ENCODE measurements at places on chromosomes 13 and 19.

GRCh38 chr13:34207872-34208271, 389.9 kb downstream of the RFC3 start:
- DNase-seq, result no peak

- DNase-seq, result no peak
Observed at GRCh38 chr13:73935991-73936390, 198.2 kb downstream of the KLF12 start.

DNA sequence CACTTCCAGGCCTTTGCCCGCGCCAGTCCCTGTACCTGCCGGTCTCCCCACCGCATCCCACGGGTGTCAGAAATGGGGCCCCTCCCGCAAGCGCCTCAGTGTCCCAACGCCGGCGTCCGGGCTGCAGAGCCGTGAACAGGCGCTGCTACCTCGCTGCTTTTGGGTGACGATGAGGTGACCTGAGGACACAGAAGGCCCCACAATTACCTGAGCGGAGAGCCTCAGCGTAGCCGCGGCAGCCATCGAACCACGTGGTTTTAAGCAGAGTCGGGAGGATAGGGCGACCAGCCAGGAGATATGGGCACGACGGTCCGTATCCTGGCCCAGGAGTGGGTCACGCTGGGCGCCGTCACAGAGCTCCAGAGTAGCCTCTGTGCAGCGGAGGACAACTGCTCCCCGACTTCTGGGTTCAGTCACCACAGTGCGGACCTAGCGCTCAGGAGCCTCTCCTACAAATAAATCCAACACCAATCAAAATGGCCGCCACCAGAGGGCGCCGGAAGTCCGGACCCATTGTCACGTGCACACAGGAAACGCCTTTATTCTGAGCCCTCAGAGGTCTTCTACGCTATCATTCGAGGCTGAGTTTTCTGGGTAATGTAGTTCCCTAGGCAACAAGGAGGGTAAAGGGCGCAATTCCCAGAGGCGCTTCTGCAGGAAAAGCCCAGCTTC, at the start of gene ZNF814:
ZNF814 (minus strand) TSS at position 478 of the 672 bp plus-strand sequence; CDS start at position 243, 235 bp downstream.
- no peak for DNase-seq

GRCh38 chr19:1599460-1599846, 5.8 kb downstream of the UQCR11 start:
- DNase-seq, result no peak

GRCh38 chr19:11064831-11065303, 24.4 kb upstream of the LDLR start:
- DNase-seq, result no peak

GRCh38 chr19:41604831-41605230, 22.0 kb downstream of the CEACAM4 start:
- no peak for DNase-seq

GRCh38 chr19:33316541-33317264, 14.4 kb upstream of the CEBPA start:
- no peak for DNase-seq

DNA sequence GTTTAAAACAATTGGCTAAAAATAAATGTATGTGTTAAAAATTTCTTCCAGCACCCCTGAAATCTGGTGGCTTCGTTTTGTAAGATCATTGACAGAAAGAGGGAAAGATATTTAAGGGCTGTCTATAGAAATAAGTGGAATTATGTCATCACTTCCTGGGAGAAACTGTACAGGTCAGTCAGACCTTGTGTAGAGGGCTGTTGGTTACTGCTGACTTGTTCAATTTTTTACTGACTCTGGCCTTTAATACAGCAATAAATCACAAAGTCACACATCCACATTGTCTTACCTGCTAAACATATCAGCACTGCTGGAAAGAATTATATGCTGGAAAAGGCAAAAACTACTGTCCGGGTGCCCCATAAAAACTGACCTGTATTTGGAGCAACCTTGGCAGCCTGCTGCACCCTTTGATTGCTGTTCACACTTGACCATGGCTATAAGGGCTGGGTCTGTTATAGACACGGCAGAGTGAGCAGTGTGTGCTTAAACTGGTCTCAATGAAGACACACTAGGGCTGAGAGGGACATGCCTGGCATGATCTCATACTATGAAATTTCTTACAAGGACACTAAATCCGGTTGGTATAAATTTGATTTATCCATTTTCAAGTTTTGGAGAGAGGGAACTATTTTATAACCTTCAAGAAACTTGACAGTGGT, 162.1 kb downstream of the NHLRC3 start:
- DNase-seq, result no peak

DNA sequence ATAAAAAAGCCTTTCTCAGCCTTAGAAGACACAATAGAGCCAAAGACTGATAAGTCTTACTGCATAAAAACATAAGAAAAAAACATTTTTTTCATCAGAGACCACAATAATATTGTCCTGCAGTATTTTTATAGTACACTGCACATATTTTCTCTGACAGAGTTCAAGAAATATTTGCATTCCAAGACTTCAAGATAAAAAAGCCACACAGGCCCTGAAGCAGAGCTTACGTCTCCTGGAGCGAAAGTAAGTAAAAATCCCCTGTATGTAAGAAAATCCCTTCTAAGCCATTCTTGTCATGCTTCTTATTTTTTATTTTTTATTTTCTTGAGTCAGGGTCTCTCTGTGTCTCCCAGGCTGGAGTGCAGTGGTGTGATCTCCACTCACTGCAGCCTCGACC, 755.9 kb downstream of the LIG4 start:
- DNase-seq, result no peak

GRCh38 chr13:69458013-69458412, 649.6 kb upstream of the ATXN8OS start:
- no peak for DNase-seq

DNA sequence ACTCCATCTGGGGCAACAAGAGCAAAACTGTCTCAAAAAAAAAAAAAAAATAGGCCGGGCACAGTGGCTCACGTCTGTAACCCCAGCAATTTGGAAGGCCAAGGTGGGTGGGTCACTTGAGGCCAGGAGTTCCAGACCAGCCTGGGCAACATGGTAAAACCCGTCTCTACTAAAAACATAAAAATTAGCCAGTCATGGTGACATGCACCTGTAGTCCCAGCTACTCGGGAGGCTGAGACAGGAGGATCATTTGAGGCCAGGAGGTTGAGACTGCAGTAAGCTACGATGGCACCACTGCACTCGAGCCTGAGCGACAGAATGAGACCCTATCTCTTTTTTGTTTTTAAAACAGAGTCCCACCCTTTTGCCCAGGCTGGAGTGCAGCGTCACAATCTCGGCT, 3.9 kb downstream of the IQCN start:
- no peak for DNase-seq

- no peak for DNase-seq
Observed at GRCh38 chr19:46000491-46001246, 5.4 kb downstream of the CCDC61 start.

DNA sequence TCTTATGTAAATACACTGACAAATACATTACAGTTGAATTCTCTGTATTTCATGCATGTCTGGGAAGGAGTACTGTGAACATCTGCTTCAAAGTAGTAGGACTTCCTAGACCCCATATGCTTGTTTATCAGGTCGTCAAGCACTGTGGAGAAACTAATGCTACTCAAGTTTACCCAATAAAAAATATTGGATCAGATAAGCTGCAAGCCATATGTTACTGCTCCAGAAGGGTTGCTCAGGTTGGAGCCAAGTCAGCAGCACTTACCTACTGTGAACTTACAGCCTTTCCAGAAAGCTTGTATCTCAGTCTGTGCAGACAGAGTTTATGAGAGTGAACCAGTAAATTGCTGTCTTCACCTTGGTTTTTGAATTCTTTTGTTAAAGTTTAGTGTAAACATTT, 36.2 kb downstream of the SLAIN1 start:
- DNase-seq, result no peak

GRCh38 chr13:59954601-59955000, 209.1 kb downstream of the DIAPH3 start:
- peak; percentile 76 for DNase-seq

- DNase-seq, result no peak
Observed at GRCh38 chr13:95181586-95181985, 119.7 kb downstream of the ABCC4 start.

GRCh38 chr13:29362849-29363604, 232.5 kb downstream of the SLC7A1 start:
- DNase-seq, result peak; percentile 29

DNA sequence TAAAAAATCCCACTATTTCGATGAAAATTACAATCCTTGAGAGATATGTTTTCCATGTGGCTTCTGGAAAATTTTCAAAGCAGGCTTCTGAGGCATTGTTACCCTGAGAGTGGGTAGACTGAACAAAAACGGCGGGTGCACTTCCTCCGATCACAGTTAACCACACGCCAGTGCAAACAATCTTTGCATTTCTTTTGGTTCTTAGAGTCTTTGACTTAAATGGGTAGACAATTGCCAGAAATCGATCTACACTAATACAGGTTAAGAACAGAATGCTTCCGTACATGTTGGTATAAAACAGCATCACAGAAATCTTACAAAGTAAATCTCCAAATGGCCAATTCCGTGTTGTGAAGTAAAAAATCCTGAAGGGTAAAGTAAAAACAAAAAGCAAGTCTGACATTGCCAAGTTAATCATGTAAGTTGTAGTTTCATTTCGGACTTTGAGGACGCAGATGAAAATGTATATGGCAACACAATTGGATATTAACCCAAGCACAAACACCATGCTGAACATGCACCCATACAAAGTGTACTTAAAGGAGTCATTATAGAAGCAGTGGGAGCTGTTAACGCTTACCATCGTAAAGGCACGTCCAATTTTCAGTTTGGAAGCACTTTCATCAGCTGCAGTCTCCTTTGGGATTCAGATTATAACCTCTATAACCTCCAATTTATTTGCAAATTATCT, 927 bp downstream of the LPAR6 start:
- peak; percentile 41 for DNase-seq

DNA sequence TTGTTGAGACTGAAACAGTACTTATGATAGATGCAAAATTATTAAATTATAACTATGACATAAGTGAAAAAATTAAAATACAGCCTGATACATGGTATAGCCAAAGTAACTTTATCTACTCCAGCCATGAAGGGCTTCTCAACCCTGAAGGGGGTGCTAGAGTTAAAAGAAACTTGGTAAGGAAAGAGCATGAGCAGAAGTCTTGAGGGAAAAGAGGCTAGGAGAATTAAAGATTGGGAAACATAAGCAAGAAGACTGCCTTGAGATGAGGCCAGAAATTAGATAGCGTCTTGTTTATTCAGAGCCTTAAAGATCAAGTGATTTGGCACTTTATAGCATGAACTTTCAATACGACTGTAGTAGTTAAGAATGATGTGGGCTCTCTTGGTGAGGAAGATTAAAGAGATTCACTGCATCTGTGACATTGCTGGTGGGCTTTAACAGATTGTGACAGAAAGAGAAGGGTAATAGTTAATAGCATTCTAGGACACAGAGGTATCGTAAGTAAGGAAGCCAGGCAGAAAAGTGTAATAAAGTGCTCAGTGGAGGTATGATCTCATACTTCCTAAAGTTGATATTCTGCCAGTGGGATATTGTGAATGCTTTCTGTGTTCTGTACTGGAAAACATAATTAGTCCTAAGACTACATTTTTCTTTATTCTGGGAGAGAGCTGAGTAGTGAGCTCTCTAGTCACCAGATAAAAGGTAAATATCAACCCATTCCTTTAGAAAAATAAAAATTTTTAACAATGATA, 385.4 kb upstream of the PRR20A start:
- DNase-seq, result peak; percentile 4

DNA sequence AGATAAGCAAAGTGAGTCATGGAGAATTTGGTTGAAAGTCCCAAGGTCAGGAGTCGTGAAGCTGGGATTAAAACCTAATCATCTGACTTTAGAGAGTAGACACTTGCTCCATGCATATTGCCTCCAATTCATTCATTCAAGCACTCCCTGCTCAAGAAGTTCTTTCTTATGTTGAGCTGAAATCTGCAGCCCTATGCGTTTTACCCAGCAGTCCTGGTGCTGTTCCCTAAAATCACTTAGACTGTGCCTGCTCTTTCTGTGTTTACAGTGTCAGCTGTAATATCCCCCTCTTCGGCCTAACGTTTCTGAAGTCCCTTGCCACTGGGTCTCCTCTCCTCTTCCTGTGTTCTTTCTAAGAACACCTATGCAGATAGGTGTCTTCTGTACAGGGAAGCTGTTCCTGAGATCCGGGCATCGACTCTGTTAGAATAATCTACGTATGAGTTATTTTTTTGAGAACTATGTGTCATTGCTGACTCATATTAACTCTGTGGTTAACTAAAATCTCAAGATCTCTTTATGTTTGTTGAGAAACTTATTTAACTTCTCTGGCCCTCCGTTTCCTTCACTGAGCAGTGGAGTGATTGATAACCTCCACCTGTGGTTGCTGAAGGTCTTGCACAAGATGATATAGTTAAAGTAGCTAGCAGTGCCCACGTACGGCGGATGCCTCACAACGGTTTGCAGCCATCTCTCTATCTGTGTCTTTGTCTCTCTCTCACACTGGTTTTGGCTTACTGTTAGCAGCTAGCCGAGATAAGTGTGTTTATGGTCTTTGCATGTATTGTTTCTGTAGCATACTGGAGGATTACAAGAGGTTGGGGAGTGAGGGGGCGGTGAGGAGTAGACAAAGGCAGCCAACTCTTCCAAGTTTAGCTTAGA, 4.7 kb downstream of the ALOX5AP start:
- DNase-seq, result no peak

GRCh38 chr13:109010912-109011311, 381.5 kb downstream of the MYO16 start:
- DNase-seq, result peak; percentile 47

DNA sequence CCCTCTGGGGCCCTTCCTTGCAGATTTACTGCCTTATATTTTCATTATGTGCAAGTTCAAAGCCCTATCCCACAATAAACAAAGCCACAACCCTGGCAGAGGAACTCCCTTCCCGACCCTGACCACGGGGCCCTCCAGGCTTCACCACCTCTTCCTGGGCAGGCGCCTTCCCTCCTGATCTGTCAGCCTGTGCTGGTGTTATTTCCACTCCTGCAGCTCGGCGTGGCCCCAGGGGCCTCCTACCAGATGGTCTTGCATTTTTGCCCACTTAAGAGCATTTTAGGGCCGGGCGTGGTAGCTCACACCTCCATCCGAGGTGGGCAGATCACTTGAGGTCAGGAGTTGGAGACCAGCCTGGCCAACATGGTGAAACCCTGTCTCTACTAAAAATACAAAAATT, 22.8 kb downstream of the SLC15A1 start:
- DNase-seq, result no peak

GRCh38 chr19:51422053-51422448, 4.6 kb upstream of the SIGLEC10 start:
- DNase-seq, result peak; percentile 70

- no peak for DNase-seq
Observed at GRCh38 chr13:30345426-30346100, 38.2 kb upstream of the KATNAL1 start.

GRCh38 chr13:32409561-32410421, 18.1 kb downstream of the N4BP2L1 start:
- DNase-seq, result no peak

DNA sequence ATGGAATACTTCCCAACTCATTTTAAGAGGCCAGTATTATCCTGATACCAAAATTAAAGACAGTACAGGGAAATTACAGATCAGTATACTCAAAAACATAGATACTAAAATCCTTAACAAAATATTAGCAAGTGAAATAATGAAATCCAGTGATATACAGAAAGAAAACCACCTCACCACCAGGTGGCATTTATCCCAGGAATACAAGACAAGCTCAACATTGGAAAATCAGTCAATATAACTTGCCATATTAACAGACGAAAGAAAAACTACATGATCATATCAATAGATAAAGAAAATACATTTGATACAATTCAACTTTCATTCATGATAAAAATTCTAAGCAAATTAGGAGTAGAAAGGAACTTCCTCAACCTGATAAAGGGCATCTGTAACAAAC, 6.7 kb upstream of the GNA15 start:
- DNase-seq, result peak; percentile 38
